GM04504 (cell line): ENCODE measurements at places on chromosomes 1 and 21.

DNA sequence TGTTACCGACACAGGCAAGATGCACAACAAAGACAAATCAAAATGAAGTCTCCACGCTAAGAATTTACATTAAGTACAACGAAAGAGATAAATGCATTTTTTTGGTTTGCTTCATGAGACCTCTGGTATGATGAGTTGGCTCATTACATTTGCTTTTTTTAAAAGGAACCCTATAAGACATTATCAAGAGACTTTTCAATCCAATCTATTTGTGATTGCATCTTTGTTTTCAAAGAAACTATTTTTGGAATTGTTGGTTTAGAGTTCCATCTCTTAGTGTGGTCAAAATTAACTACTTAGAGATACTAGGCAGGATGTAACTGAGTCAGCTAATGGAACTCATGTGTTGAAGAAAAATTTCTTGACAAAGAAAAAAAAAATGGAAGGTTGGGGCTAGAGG lies 200.1 kb downstream of the ZC3H11B start:
- peak; percentile 27 for DNase-seq

- no peak for DNase-seq
Measured at GRCh38 chr1:78758506-78758905, 108.9 kb downstream of the IFI44 start.

DNA sequence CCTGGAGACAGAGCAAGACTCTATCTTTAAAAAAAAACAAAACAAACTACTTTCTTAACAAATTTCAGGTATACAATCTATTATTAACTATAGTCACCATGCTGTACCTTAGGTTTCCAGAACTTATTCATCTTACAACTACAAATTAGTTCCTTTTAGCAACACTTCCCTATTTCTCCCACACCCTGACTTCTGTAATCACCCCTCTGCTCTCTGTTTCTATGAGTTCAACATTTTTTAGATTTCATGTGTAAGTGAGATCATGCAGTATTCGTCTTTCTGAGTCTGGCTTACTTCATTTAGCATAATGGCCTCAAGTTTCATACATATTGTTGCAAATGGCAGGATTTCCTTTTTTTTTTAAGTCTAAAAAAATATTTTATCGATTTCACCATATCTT lies 77.9 kb upstream of the LPGAT1 start:
- DNase-seq = no peak

- DNase-seq = no peak
Measured at GRCh38 chr1:94191216-94191615, 46.2 kb downstream of the ARHGAP29 start.

DNA sequence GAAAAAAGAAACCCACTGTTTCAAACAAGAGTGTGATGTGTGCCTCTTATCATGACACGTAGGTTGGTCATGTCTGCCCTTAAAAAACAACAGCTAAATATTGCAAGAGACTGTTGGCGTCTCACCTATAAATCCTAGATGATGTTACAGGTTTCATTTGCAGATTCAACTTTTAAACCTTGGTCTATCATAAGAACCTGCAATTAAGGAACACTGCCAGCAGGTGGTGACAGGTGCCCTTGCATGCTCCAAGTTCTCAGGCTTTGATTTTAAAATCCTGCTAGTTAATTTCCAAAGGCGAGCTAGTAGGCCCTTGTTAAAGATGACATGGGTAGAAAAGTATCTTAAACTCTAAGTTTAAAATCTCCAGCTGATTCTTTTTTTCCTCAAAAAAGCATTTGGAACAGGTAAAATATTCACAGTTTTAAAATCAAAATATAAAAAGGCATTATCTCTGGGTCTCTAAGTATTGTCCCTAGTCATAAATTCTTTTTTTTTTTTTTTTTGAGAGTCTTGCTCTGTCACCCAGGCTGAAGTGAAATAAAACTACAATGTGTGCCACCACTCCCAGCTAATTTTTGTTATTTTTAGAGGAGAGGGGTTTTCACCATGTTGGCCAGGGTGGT lies 39.1 kb downstream of the CLSTN1 start:
- DNase-seq = no peak

DNA sequence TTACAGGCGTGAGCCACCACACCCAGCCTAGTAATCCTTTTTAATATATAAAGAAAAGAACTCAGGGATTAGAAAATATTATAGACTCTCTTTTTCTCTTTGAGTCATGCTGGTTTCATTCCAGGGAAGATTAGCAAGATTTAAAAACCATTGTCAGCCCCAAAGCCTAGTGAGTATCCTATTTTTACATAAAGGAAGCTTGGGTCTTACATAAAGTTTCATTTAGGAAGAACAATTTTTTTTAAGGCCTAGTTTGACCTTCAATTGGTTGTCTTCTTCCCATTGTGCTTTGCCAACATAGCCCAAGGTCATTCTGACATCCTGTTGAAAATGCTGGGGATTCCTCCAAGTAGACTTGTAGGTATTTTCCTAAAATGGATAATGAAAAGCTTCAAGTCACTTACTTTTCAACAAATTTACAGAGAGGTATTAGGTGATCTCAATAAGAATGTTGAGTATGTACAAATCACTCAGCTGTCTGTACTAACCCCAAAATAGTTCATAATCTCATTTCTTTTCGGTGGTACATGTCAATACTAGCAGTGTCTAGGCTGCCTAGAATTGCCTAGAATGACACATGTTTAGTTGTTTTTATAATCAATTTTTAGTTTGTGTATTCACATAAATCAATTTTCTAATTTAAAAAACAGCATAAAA lies 4.3 kb upstream of the KIF14 start:
- DNase-seq = no peak

- no peak for DNase-seq
Measured at GRCh38 chr1:165938844-165939243, 111.4 kb downstream of the UCK2 start.

GRCh38 chr21:17585875-17586450 lies 26.7 kb downstream of the BTG3 start:
- DNase-seq = peak; percentile 20

DNA sequence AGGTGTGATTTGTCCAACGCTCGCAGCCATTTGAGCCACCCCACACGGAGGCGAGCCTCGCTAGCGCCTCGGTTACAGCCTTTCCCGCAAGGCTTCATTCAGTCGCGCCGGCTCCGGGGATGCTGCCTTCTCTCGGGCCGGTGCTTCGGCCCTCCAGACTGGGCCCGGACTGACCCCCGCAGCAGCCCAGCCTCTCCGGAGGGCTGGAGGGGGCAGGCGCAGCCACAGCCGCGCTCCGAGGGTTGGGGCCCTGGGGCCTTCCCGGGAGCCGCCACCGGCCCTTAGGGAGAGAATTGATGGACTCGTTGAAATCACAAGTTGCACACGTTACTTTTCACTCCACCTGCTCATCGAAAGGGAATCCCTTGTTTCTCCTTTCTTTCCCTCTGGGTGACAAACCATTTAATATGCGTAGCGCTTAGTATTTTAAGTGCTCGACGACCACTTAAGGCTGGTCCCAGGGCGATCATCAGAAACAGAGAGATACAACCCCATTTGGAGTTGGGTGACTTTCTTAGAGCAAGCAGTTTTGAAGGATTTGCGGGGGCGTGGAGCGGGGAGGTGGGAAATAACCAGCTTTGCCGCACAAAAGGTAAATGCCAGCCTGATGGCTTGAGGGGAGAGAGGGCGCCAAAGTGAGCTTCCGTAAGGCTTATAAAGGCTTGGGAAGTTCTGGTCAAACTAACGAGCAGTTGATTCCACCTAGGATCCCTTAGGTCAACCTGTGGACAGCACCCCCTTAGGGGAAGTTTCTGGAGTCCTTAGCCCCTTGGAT lies 24.6 kb upstream of the ENAH start:
- DNase-seq = no peak

- peak; percentile 30 for DNase-seq
Measured at GRCh38 chr1:65881067-65881594, 88.4 kb downstream of the PDE4B start.

DNA sequence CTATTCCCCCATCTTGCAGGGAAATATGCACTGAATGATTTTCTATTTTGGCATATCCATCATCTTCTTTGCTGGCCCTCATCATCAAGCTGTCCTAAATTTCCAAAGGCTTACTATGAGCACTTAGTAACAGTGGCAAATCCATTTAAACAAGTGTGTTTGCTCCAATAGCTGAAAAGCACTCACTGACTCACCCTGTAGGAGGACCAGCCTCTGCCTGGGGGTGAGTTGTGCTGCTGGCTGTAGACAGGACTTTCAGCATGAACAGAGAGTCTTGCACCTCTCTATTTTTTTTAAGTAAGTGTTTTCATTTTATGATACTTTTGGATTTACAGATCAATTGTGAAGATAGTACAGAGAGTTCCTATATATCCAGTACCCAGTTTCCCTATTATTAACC lies 97.3 kb downstream of the SLC35F3 start:
- DNase-seq = no peak

DNA sequence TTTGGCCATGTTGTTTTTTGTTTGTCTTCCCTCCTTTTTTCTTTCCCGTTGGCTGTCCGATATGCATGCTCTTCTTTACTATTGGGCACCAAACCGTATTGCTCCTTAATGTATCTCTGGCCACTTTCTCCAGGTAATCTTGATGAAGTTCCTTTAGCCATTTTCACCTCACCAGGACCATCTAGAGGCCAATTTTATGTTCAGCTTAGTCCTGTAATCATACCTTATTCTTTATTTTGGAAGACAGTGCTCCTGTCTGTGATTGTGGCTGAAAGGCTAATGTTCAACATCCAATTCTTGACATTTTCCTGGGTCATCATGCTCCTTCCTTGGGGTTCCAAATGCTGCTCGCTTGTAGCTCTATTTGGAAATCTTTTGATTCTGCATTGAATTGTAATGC lies 169.5 kb downstream of the S1PR1 start:
- DNase-seq = no peak

DNA sequence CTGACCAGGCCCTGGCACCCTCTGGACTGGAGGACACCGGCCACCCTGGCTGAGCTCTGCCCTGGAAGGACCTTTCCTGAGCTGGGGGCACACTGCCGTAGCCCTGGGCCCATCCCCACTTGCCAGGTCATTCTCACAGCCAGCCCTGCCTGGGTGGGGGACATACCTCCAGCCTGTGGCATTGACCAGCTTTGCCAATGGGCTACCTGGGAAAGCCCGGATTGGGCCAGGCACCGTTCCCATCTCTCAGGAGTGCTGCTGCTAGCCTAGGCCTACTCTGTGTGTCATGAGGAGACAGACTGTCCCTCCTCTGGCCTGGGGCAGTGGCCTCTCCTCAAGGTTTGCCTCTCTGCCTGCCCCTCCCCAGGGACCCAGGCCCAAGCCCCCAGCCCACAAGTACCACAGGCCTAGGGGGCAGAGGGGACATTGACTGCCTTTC lies 40.0 kb downstream of the COQ8A start:
- no peak for DNase-seq

DNA sequence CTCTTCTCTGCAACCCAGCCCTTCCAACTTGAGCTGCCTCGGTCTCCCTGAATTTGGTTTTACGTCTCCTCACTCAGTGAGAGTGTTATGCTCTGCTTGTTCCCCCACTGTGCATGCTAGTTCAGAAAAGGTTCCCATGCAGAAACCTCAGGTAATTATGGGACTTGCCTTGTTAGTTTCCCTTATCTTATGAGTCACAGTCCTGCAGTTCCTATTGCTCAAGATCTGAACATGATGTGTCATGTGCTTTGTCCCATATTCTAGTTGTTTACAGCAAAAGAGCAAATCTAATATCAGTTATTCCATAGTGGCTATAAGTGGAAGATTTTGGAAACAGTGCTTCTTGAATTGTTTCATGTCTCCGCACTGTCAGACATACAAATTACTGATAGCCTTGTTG lies 74.4 kb downstream of the DUSP10 start:
- no peak for DNase-seq

- no peak for DNase-seq
Measured at GRCh38 chr1:26459573-26460031, 12.6 kb upstream of the HMGN2 start.

DNA sequence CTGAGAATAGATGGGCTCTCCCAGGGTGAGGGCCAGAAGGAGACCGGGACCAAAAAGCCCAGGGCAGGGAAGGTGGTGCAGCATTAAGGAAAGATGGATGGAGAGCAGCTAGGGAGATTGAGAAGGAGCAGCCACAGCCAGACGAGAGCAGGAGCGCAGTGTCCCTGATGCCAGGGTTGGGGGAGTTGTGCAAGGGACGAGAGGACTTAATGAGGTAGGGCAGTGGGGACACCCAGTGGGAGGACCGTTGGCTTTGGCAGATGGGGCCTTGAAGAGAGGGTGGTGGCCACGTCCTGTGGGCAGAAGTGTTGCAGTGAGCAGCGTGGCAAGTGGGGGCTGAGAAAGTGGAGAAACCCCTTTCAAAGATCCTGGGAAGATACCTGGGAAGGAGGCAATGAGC lies 38.0 kb upstream of the KDM4A start:
- no peak for DNase-seq

- DNase-seq = no peak
Measured at GRCh38 chr1:89047734-89048133, 17.3 kb downstream of the GBP1 start.

DNA sequence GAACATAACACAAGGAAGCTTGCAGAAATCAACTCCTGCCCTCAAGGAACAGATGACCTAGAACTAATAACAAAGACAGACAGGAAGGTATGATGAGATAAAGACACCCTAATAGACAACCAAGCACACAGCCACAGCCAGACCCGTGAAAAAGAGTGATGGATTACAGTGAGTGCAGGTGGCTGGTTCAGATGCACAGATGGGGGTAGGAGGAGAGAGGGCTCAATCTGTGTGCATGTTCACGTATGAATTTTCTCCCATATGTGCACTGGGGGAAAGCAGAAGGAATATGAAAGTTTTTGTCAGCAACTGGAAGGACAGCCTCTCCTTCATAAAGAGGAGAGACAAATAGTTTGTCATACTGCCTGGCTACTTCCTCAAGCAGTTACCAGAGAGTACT lies 367.1 kb downstream of the PBX1 start:
- no peak for DNase-seq

DNA sequence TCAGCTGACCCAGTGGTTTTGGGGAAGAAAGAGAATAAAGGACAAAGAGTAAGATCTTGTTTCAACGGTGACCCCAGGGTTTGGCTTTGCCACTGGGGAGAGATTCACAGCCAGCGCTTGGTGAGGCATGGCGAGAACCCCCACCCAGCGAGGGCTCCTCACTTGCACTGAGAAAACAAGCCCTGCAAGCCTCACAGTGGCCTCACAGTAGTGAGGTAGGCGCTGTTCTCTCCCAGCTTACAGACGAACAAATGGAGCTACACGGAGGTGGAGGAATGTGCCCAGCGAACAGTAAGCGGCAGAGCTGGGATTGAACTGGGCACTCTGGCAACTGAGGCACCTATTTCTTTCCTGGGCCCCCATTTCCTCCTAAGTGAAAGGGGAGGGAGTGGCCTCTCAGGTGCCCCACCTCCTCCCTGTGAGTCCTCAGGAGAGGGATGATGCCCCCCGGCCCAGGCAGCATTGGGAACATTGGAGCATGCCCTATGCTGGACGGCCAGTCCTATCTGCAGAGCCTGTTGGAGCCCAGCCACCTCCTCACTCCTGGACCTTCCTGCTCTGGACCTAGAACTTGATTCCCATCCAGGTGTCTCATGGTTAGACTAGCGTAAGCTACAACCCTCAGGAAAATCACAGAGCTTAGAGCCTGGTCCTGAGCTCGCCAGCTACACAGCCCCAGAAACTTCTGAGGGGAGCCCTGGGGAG lies 73.4 kb upstream of the EDN2 start:
- no peak for DNase-seq

- DNase-seq = no peak
Measured at GRCh38 chr1:200869753-200870391, 2.9 kb upstream of the GPR25 start.
